ENCODE measurements at places on chromosomes 2 and 18. TPM values are rescaled to one million over a fixed set of nuclear protein-coding genes. Genes with fewer than 3 reads are reported as not detected.

INHBB gene
- total RNA-seq, result 5.0 TPM

HS1BP3 gene
- 10.3 TPM for total RNA-seq

ABCB11 gene
- total RNA-seq, result 0.16 TPM

DNA sequence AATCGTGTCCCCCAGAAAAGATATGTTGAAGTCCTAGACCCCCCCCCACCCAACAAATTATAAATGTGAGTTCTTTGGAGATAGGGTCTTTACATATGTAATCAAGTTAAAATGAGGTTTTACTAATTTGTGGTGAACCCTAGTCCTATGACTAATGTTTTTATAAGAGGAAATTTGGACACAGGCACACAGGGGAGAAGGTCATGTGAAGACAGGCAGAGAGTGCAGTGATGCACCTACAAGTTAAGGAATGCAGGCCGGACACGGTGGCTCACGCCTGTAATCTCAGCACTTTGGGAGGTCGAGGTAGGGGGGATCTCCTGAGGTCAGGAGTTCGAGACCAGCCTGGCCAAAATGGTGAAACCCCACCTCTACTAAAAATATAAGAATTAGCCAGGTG is 5.8 kb upstream of the PMAIP1 start:
- DNase-seq, result no peak

INPP5D gene
- 2.5 TPM for total RNA-seq

DNA sequence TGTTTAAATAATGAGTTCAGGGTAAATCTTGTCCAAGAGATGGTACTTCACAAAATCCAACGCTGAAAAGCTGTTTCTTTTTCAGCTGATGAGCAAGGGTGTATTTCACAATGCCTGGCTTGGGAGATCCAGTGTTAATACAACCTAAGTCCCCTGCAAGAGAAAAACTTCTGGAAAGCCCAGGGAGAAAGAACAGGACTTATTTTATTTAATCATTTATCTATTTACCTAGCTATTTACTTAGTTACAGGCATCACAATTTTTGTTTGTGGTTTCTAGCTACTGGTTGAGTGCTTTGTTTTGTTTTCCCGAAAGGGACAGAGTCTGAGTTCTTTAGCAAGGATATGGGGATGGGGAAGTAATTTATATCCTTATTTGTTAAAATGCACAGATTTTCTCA is 598.2 kb upstream of the SYT4 start:
- no peak for DNase-seq

DNA sequence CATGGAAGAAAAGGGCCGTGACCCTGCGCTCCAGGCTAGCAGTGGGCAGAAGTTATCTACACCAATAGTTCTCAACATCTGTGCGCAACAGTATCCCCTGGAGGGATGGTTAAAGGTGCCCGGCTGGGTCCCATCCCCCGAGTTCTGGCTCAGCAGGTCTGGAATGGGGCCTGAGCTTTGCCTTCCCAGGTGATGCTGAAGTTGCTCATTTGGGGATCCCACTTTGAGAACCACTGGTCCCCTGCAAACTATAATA is 31.1 kb downstream of the DNMT3A start:
- no peak for DNase-seq

DNA sequence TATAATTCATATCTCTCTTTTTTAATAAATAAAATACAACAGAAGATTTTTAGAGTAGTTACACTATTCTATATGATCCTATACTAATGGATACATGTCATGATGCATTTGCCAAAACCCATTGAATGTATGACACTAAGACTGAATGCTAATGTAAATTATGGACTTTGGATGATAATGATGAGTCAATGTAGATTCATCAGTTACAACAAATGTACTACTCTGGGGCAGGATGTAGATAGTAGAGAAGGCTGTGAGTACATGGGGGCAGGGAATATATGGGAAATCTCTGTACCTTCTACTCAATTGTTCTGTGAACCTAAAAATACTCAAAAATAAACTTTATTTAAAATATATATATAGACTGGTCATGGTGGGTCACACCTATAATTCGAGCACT is 45.6 kb upstream of the NEDD4L start:
- no peak for DNase-seq

DOK6 gene
- 91.4 TPM for total RNA-seq

DNA sequence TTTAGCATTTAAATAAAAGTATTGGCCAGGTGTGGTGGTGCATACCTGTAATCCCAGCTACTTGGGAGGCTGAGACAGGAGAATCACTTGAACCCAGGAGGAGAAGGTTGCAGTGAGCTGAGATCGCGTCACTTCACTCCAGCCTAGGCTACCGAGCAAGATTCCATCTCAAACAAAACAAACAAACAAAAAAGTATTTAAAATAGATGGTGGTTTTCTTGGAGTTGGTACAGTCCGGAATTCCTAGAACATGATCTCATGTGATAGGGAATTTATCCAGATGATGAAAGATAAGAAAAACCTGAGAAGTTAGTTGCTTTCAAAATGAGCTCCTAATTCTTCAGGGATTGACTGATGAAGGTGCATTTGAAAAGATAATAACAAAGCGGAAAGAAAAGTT is 62.0 kb downstream of the BIRC6 start:
- no peak for DNase-seq
